ENCODE measurements at places on chromosomes 16 and 17. TPM values are rescaled to one million over a fixed set of nuclear protein-coding genes. Genes with fewer than 3 reads are reported as not detected.

ALKBH5 gene
- total RNA-seq = 105 TPM

RDM1 gene
- not detected for total RNA-seq

MRPL58 gene
- total RNA-seq = 40.3 TPM

- H3K27me3 ChIP-seq = no peaks in the 10 kb centered on the region
- no peak for DNase-seq
- H3K27ac ChIP-seq = no peak overlapping the region
- no peaks in the 10 kb centered on the region for H3K36me3 ChIP-seq
- H3K4me1 ChIP-seq = peaks cover 31% of the 10 kb centered on the region
- H3K4me3 ChIP-seq = no peak overlapping the region
Observed at GRCh38 chr16:14087590-14088154, 16.6 kb downstream of the MRTFB start.

GRCh38 chr16:11393366-11393765 is 48.1 kb downstream of the RMI2 start:
- H3K27me3 ChIP-seq = no peaks in the 10 kb centered on the region
- H3K4me1 ChIP-seq = no peaks in the 10 kb centered on the region
- H3K27ac ChIP-seq = no peak overlapping the region
- H3K4me3 ChIP-seq = no peak overlapping the region
- DNase-seq = no peak

DNA sequence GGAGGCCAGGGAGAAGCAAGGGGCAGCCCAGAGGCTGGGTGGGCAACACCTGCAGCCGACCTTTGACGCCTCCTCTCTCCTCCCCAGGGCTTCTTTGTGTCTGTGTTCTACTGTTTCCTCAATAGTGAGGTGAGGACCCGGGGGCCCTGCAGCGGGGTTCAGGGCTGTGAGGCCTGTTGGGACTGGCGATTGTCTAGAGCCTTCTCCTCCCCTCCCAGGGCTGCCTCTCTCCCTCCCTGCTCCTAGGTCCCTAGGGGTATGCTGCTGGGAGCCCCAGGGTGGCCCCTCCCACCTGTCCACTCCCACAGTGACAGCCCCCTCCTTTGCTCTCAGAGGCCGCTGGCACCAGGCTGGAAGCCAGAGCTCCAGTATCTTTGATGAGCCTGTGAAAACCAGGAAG is 10.8 kb upstream of the SPPL2C start:
- no peak overlapping the region for H3K4me3 ChIP-seq
- H3K27me3 ChIP-seq = no peaks in the 10 kb centered on the region
- H3K36me3 ChIP-seq = no peaks in the 10 kb centered on the region
- no peak for DNase-seq
